Activated B cell treated with CpG ODN at 0.5 μM for 24 hours (primary cell): ENCODE measurements at places on chromosomes 13 and 19. TPM values are rescaled to one million over a fixed set of nuclear protein-coding genes. Genes with fewer than 3 reads are reported as not detected.

The TEX26 gene
- not detected in 2 replicates for total RNA-seq

The CYP4F12 gene
- total RNA-seq, result not detected in 2 replicates

DNA sequence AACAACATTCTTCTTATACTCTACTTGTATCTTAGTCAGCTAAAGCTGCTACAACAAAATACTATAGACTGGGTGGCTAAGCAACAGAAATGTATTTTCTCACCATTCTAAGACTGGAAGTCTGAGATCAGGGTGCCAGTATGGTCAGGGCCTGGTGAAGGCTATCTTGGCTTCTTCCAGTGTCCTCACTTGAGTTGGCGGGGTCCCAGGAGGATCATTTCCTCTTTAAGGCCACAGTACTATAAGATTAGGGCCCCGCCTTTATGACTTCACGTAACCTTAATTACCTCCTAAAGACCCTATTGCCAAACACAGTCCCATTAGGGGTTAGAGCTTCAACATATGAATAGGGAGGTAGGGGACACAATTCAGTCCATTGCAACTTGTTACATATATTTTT lies 30.7 kb upstream of the DOCK9 start:
- H3K27ac ChIP-seq, result no peak overlapping the region
- DNase-seq, result no peak
- H3K27me3 ChIP-seq, result peaks cover 2% of the 10 kb centered on the region
- H3K36me3 ChIP-seq, result no peaks in the 10 kb centered on the region

The KLK3 gene
- not detected in 2 replicates for total RNA-seq

GRCh38 chr19:44050740-44051649 lies 841 bp upstream of the ZNF223 start:
- DNase-seq, result no peak
- H3K4me1 ChIP-seq, result peaks cover 29% of the 10 kb centered on the region
- H3K27ac ChIP-seq, result peak overlapping the region; percentile 36
- peaks cover 11% of the 10 kb centered on the region for H3K27me3 ChIP-seq

The ZNF540 gene
- total RNA-seq, result 1.9 and 2.9 TPM in 2 replicates

The PPFIA3 gene
- total RNA-seq, result 1.2 and 3.6 TPM in 2 replicates

GRCh38 chr19:37872383-37872782 lies 34.0 kb downstream of the WDR87 start:
- no peak overlapping the region for H3K27ac ChIP-seq
- peaks cover 9% of the 10 kb centered on the region for H3K27me3 ChIP-seq
- no peak overlapping the region for H3K4me3 ChIP-seq
- no peak for DNase-seq
- no peaks in the 10 kb centered on the region for H3K36me3 ChIP-seq

GRCh38 chr13:73767747-73768315 lies 366.4 kb downstream of the KLF12 start:
- H3K4me1 ChIP-seq, result peaks cover 52% of the 10 kb centered on the region
- H3K27ac ChIP-seq, result peak overlapping the region; percentile 76
- H3K27me3 ChIP-seq, result no peaks in the 10 kb centered on the region
- DNase-seq, result no peak

The PPM1N gene
- 0.80 and 1.4 TPM in 2 replicates for total RNA-seq

The ZNF738 gene
- total RNA-seq, result 18.7 and 22.2 TPM in 2 replicates

DNA sequence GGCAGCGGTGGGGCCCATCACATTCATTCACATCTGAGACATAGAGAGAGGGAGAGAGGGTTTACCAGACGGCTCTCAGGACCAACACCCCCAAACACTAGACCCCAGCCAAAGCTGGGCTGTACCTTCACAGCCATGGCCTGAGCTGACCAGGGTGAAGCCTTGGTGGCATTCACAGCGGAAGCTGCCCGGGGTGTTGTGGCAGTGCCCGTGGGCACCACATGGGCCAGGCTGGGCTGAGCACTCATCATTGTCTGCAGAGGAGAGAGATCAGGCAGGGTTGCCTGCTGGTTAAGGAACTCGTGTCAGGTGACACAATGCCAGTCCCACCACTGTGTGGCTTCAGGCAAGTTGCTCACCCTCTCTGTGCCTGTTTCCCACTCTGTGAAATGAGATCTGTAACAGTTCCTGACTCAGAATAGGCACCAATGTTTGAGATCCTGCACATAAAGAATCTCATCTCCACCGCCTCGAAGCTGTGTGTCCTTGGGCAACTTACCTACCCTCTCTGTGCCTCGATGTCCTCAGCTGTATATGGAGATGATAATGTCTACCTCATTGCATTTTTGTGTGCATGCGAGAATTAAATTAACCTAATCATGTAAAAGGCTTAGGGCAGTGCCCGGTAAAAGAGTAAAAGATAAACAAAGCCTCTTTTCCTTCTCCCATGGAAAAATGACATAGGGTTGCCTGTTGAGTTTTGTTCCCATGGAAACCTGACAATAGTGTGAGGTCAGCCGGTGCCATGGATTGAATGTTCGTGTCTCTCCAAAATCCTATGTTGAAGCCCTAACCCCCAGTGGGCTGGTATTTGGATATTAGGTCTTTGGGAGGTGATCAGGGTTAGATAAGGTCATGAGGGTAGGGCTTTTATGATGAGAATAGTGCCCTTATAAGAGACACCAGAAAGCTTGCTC lies 22.9 kb downstream of the CCL25 start:
- no peaks in the 10 kb centered on the region for H3K36me3 ChIP-seq
- H3K4me1 ChIP-seq, result no peaks in the 10 kb centered on the region
- DNase-seq, result no peak
- no peak overlapping the region for H3K4me3 ChIP-seq

DNA sequence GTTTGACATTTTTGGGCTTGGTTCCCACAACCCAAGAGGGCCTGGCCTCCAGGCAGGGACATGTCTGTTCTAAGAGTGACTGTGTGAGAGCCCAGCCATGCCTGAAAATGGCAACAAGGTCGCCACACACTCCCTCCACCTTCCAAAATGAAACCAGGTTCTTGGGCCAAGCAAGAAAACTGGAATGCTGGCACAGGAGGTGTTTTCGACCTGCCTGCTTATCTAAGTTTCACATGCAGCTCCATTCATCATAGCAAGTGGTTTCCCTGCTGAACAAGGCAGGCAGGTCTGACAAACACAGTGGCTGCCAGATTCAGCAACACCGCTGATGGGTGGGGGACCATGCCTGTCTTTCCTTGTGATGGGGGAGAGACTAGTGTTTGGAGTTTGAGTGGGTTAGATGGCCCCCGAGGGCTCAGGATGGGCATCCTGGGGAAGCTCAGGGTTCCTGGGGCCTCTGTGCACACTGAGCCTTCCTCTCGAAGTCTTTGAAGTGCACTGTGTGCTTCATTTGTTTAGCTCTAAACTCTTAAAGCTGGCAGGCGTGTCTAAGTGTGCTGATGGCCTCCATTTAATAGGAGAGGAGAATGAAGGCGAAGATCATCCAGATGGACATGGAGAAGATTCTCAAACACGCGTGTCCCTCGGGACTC lies 17.9 kb upstream of the GAS6 start:
- H3K27me3 ChIP-seq, result peaks cover 27% of the 10 kb centered on the region
- no peaks in the 10 kb centered on the region for H3K4me1 ChIP-seq
- no peak overlapping the region for H3K27ac ChIP-seq
- no peak overlapping the region for H3K4me3 ChIP-seq

The ZIK1 gene
- 16.2 and 18.1 TPM in 2 replicates for total RNA-seq

DNA sequence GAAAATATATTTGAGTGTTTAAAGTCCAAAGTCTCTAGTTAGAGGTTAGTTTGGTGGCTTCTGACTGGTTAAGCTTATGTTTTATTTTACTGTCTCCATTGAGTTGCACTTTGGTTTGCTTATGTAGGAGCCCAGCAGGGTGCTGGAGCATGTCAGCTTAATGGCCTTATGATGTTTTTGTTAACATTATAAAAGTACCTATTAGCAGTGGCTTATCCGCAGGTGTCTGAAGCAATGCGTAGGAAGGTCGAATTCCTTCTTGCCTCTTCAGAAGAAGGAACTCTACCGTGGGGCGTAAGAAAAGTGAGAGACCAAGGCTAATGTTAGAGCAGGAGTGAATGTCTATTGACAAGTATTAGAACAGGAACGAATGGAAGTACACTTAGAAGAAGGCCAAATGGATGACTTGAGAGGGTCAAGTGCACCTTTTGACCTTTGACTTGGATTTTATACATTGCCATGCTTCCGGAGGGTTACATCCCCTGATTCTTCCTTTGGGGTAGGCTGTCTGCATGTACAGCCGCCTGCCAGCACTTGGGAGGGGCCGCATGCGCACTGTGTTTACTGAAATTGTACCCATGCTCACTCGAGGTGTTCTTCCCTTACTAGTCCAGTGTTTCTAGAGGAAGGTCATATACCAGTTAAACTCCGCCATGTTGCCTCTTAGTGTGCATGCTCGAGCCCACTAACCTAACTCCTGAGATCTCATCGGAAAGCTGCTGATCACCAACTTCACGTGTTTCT lies 793.9 kb upstream of the PCDH9 start:
- no peaks in the 10 kb centered on the region for H3K27me3 ChIP-seq
- H3K27ac ChIP-seq, result no peak overlapping the region
- DNase-seq, result no peak
- H3K4me1 ChIP-seq, result no peaks in the 10 kb centered on the region
- no peak overlapping the region for H3K4me3 ChIP-seq

The PCDH9 gene
- 5.6 and 6.4 TPM in 2 replicates for total RNA-seq

The ZNF382 gene
- 11.5 and 14.4 TPM in 2 replicates for total RNA-seq

DNA sequence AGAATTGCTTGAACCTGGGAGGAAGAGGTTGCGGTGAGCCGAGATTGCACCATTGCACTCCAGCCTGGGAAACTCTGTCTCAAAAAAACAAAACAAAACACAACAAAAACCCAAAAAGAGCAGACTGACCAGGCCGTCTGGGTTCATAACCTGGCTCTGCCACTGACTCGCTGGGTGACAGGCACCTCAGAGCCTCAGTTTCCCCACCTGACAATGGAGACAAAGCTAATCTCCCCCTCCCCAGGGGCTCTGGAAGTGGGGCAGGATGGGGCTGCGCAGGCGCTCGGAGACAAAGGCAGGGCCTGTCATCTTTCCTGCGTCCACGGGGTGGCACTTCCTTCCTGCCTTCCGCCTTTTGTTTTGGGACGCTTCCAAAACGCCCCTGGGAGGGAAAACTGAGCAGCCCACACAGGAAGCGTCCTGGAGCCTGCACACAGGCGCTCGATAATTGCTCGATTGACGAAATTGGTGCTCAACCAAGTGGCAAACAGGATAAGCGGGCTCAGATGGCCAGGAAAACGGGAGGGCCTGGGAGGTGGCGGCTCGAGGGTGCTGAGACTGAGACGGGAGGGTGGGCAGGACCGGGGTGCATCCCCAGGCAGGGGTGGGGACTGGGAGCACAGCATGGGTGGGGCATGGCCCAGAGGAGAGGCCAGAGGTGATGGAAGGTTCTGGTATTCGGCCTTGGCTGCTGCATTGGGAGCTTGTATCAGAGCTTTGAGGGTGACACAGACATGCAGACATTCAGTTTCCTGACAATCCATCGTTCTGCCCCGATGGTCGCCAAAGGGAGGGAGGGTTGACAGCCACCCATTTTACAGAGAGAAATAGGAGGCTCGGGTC lies 17.8 kb downstream of the SPC24 start:
- no peak overlapping the region for H3K4me3 ChIP-seq
- DNase-seq, result no peak
- H3K27me3 ChIP-seq, result peaks cover 21% of the 10 kb centered on the region
- H3K27ac ChIP-seq, result no peak overlapping the region
